HCT116 (cell line): ENCODE measurements at places on chromosomes 1 and 21.
A peak's percentile ranks its signal among the peaks of the same experiment; 100 is the strongest.

GRCh38 chr1:211731456-211732292, 56.3 kb upstream of the NEK2 start:
- DNase-seq: no peak

GRCh38 chr1:16145030-16145661, 10.7 kb downstream of the EPHA2 start:
- DNase-seq: peak; percentile 87

- no peak for DNase-seq
These were observed 84.9 kb downstream of the ITPKB start for GRCh38 chr1:226654046-226654667.

DNA sequence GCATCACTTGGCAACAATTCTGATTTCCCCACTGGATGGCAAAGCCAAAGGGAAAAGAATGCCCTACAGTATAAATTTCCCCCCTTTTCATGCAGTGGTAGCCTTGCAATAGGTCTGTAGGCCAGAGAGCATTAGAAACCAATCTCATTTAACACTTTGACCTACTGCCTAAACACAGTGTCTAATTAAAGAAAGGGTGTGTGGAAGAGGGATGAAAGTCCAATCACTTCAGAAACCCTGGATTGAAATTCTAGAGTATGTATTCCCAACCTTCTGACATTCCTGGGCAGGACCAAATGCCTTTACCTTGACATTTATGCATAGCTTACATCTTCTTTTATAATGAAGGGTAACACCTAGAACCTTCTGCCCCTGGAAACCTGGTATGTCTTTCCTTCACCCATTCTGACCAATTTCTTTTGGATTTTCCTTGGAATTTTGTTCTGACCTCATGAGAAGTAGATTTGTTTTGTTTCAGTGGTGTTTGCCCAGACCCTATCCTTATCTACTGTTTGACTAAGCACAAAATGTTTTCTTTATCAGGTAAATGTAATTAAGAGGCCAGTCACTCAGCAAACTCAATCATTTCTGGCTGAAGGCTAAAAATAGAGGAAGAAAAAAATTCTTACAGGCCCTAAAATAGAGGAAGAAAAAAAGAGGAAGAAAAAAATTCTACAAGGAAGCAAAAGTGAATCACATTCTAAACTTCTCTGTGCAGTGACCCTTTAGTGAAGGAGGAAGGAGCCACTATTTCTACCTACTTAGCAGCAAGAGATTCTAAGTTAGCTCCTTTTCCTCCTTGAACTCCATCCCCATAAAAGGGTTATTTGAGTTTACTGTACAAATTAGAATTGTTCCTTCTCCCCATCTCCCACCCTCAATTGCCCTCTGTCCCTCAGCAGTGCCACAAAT, 129.5 kb upstream of the DSCAM start:
- no peak for DNase-seq

DNA sequence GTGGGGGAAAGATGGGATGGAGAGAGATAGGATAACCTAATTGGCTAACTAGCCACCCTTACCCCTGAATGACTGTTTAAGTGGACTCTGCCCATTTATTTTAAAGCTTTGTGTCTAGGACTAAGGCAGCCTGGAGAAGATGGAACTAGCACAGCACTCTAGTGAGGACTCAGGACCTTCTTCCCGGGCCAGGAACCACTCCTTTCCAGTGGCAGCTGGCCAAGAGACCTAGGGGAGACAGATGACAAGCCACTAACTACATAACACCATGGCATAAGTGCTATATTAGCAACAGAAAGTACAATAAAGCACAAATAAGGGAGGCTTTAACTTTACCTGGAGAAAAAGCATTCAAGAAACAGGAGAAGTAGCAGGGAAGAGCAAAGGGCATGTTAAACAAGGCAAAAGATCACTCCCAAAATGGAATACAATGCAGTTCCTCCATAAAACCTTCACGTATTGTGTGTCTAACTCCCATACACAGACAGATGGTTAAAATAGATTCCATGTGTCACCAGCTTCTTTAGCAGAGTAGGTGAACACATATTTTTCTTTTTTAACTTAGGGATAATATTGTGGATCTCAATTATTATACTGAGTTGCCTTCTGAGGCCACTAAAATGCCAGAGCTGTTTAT, 20.6 kb downstream of the CLCA1 start:
- no peak for DNase-seq

DNA sequence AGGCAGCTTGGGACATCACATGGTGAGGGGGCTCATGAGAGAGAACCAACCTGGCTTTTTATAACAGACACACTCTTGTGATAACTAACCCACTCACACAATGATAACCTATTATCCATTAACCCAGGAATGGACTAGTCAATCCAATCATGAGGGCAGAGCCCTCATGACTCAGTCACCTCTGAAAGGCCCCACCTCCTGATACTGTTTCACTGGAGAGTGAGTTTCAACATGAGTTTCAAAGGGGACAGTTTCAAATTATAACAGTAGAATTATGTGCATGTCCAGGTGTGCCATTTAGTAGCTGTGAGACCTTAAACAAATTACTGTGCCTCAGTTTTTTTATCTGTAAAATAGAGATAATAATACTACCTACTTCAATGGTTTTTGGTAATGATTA, 47.6 kb upstream of the PPP2R5A start:
- DNase-seq: peak; percentile 16

DNA sequence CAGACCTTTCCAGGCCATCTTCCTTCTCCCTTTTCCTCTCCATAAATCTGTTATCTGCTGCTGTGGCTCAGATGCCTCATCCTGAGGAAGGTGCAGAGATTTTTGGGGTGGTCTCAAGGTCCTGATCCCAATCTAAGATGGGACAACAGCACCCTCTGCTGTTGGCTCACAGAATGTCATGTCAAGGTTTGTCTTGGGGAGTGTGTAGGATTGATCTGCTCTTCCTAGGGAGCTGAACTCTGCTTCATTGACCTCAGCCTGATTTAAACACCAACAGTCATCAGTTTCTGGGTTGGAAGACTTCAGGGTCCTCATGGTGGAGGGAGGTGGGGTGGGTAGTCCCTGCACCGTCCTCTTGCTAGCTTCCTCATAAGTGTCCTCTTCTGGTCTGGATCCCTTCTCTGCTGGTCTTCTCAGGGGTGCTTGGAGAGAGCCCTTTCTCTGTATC, 62.8 kb upstream of the LAX1 start:
- DNase-seq: peak; percentile 35

- DNase-seq: peak; percentile 22
These were observed 106.7 kb downstream of the SLC45A1 start for GRCh38 chr1:8424539-8425116.

GRCh38 chr1:46131712-46132528, 509 bp downstream of the PIK3R3 start:
- no peak for DNase-seq

DNA sequence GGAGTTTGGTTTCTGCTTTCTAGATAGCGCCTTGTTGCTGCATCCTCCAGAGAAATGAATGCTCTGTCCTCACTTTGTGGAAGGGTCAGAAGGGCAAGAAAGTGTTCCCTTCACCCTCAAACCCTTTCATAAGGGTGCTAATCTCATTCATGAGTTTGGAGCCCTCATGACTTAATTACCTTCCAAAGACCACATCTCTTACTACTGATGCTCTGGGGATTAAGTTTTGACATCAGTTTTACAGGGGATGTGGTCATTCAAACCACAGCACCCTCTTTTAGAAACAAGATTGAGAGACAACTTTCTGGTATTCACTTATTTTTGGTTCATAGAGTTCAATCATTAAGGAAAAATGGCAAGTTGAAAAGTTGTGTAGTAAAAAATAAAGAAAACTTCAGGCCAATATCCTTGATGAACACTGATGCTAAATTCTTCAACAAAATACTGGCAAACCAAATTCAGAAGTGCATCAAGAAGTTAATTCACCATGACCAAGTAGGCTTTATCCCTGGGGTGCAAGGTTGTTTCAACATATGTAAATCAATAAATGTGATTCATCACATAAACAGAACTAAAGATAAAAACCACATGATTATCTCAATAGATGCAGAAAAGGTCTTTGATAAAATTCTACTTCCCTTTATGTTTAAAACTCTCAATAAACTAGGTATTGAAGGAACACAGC, 442.1 kb downstream of the PTBP2 start:
- no peak for DNase-seq

DNA sequence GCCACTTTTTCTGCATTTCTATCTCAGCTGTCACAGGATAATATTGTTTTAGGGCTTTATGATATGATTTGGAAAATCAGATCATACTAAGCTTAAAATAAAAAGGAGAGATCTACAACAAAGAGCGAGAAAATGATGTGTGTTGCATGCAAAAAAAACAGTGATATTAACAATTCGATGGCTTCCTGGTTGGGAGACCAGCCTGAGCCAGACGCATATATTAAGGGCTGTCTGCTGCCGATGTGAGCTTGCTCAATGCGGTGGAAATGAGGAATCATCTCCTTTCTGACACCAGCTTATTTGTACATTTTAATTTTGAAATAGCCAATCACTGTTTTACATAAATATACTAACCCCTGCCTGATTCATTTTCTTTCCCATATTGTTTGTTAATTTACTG, 862.6 kb downstream of the USP25 start:
- DNase-seq: no peak

- DNase-seq: no peak
These were observed 317.0 kb downstream of the HHAT start for GRCh38 chr1:210645582-210646257.

- no peak for DNase-seq
These were observed 22.9 kb upstream of the LEFTY2 start for GRCh38 chr1:225963735-225964530.

- no peak for DNase-seq
These were observed 58.6 kb downstream of the DDX20 start for GRCh38 chr1:111814305-111814628.

DNA sequence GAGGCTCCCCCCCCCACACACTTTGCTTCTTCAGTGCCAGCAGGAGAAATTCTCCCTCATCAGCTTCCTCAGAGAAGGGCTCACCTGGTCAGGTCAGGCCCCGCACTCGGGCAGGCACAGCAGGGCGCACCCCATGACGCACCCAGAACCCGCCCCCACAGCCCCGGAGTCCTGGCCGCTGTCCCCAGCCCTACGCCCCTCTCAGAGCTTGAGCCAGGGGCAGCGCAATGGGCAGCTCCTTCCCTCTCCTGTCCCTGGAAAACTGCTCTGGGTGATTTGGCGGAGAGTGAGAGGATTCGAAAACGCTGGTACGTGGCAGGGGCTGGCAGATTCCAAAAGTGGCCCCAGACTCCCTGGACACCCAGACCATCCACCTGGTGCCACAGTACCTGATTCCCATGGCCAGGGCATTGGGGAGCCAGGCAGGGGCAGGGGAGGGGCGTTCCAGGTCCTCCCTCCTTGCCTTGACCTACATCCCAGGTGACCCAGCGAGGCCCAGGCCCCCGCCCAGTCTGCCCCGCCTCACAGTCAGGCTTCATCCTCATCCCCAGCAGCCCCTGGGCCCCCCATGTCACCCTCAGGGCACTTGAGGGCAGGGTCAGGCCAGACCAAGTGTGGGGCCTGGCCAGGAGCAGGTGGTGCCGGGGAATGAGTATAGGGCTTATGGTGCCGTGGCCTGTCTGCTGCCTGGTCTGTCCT, 23.7 kb downstream of the RRP1 start:
- no peak for DNase-seq

DNA sequence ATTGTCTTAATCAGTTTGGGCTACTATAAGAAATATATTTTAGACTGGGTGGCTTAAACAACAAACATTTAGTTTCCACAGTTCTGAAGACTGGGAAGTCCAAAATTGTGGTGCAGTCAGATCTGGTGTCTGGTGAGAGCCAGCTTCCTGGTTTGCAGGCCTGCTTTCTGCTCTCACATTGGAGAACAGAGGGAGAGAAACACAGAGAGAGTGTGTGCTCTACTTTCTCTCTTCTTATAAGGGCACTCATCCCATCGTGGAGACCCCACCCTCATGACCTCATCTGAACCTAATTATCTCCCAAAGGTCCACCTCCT, 4.1 kb downstream of the LEPR start:
- no peak for DNase-seq

- no peak for DNase-seq
These were observed 112.8 kb downstream of the SIM2 start for GRCh38 chr21:36811762-36812161.

DNA sequence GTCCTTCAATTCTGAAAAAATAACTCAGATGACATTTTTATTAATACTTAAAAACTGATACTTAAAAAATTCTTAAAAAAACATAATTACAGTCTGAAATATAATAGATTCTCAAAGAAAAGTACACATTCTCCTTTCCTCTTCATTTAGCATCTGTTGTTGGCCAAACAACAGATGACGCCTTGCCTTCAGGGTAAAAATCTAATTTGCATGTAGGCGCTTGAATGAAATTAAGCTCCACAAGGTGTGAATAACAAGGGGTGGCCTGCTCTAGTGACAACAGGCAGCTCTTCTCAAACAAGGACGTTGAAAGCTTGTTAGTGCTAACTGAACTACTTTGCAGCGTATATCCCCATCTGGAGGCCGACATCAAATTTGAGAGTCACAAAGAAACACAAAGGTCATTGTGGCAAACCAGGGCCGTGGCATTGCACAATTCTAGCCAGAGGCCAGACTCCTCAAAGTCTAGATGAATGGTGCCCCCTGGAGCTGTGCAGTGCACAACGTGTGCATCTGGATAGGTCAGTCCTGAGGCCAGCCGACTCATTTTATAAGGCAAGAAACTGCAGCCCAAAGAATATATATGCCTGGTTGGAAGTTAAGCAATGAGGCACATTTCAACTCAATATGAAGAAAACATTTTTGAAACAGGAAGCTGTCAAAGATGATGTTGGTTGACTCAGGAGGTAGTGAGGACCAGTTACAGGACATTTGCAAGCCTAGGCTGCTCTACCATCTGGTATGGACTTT, 459.2 kb upstream of the RUNX1 start:
- peak; percentile 58 for DNase-seq

DNA sequence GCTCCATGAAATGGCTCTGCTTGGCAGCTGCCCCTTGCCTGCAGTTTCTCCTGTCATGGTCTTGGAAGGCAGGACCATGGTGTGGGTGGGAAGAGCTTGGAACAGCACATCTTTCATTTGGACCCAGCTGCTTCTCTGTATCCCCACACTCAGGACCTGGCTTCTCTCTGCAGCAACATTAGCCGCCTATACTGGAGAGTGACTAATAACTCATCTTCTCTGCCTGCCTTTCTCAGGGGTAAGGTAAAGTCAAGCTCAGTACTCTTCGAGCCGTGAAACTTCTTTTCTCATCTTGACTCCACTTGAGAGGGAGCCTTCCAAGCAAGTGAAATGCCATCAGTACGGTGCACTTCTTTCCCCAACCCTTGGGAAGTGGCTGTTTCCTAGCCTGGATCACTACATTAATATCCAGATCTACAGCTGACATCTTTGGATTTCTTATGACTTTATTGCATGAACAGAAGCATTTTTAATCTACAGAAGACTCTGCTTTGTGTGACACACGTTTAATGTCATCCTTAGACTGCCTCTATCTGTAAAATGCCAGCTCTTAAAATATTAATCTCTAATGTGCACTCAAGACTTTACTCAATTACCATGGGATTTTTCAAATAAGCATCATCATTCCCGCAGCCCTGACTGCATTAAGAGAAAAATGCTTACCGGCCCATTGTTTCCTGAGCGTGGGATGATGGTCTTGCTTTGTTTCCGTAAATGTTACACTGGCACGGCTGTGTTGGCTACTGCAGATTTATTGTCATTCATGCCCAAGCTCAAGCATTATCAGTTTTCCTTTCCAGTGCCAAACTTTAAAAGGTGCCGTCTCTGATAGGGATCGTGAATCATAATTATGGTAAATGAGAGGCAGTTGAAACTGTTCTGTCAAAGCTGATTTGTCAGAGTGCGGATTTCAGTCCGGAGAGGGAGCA, 242.9 kb downstream of the HHAT start:
- no peak for DNase-seq

GRCh38 chr1:61259379-61260148, 177.2 kb downstream of the NFIA start:
- DNase-seq: no peak
